ENCODE measurements at places on chromosomes 3 and 15. TPM values are rescaled to one million over a fixed set of nuclear protein-coding genes. Genes with fewer than 3 reads are reported as not detected.
A peak's percentile ranks its signal among the peaks of the same experiment; 100 is the strongest.

DNA sequence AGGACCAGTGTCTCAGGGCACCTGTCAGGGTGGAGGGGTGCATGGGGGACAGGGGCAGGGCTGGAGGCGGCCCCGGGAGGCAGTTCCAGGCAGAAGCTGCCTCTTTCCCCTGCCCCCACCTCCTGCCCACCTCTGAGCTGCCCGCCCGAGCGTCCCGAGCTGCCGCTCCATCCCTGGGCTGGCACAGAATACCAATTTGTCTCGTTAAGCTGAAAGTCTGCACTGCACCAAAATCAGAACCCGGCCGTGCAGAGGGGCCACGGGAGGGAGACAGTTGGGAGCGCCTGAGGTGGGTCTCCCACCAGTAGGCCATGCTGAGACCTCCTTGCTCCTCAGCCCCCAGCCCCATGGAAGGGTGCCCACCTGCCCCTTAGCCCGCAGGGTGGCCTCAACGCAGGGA, 1.3 kb upstream of the ATP2B2 start:
- no peak for DNase-seq

GRCh38 chr3:105793040-105793439, 75.8 kb downstream of the CBLB start:
- DNase-seq: no peak

- no peak for DNase-seq
These were observed 6.8 kb downstream of the SLC35A5 start for GRCh38 chr3:112568642-112569041.

GRCh38 chr3:26106228-26106627, 316.3 kb downstream of the OXSM start:
- no peak for DNase-seq

GRCh38 chr3:171435757-171436156, 24.4 kb downstream of the TNIK start:
- no peak for DNase-seq

GRCh38 chr3:171028779-171029232, 2.3 kb upstream of the SLC2A2 start:
- no peak for DNase-seq

GRCh38 chr15:77862651-77863104, 214.8 kb downstream of the TBC1D2B start:
- no peak for DNase-seq

DNA sequence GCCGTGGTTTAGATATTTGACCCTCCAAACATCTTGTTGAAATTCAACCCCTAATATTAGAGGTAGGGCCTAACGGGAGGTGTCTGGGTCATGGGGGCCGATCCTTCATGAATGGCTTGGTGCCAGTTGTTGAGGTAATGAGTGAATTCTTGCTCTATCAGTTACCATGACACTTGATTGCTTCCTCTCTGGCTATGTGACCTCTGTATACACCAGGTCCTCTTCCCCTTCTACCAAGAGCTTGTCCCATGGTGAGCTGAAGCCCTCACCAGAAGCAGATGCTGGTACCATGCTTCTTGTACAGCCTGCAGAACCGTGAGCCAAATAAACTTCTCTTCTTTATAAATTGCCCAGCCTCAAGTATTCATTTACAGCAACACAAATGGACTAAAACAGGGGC, 41.8 kb upstream of the TIPARP start:
- DNase-seq: no peak

GRCh38 chr3:136937851-136938250, 19.9 kb upstream of the IL20RB start:
- no peak for DNase-seq

DNA sequence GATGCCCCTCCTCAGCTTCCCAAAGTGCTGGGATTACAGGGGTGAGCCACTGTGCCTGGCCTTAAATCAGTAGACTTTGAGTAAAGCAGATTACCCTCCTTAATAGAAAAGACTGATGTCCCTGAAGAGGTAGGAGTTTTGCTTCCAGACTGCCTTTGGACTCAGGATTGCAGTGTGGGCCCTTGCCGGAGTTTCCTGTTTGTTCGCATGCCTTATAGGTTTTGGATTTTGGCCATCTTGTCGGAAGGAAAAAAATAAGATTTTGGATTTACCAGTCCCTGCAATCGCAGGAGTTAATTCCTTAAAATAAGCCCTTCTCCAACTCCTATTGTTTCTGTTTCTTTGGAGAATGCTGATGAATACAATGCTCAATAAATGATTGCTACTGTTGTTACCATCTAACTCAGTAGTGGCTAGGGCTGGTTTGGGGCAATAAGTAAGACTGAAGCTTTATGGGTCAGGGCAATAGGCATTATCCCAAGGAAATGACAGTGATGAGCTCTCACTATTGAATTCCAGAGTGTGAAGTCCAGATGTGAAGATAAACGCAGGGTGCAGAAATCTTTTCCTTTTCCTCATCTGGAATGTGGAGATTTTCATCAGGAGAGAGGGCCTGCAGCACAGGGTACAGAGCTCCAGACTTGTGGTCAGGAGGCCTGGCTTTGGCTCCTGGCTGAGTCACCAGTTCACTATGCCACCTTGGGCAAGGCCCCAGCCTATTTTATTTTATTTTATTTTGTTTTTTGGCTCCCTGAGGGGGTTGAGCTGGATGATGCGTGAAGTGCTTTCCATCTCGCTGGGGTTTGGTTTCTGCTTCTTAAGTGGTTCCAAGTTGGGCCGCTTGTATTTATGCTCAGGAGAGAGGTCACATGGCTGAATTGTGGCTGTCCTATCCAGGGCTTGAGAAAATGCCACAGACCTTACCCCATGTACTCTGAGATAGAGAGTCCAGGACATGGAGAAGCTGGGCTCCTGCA, 25.3 kb downstream of the FOXL2 start:
- peak; percentile 78 for DNase-seq

DNA sequence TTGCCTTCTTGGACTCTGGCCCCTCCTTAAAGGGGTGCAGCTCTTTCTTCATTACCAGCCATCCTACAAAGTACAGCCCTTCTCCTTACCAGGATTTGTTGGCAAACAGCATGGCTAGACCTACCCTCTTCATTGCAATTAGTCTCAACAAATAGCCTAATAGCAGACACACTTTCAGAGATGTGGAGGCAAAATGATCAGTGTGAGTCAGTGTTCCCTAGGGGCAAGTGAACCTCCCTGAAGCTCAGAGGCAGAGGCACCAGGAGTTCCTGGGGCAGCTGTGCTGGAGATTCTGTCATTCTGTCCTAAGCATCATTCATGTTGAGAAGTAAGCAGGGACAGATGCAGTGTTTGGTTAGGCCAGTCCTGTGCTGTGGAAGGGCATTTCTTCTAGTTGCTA, 14.6 kb upstream of the MECOM start:
- DNase-seq: no peak

GRCh38 chr3:159650726-159651125, 337.9 kb upstream of the IL12A start:
- no peak for DNase-seq

DNA sequence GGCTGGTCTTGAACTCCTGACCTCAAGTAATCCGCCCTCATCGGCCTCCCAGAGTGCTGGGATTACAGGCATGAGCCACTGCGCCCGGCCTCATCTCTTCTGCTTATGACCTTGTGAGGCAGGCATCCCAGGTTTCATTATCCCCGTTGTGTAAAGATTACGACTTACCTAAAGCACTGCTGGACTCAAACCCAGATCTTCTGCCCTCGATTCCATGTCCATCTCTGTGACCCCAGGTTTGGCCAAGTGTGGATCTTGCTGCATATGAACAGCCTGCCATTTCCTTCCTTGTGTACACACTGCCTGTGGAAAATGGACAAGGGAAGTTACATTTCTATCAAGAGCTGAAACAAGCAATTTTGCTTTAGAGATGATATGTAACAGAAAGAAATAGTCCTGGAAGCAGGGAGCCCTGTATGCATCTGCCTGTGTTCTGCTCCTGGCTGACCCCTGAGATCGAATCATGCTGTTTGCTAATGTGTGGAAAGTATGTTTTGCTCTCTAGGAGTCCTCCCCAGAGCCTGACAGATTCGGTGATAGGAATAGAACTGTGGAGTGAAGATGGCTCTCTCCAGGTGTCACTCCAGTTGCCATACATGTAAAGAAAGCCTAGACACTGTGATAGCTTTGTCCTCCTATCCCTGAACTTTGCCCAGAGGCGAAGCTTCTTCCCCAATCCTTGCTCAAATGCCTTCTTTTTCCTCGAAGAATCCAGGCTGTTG, 11.8 kb upstream of the LIPC start:
- no peak for DNase-seq

- DNase-seq: no peak
These were observed 87.4 kb downstream of the ITPR1 start for GRCh38 chr3:4580346-4581123.

DNA sequence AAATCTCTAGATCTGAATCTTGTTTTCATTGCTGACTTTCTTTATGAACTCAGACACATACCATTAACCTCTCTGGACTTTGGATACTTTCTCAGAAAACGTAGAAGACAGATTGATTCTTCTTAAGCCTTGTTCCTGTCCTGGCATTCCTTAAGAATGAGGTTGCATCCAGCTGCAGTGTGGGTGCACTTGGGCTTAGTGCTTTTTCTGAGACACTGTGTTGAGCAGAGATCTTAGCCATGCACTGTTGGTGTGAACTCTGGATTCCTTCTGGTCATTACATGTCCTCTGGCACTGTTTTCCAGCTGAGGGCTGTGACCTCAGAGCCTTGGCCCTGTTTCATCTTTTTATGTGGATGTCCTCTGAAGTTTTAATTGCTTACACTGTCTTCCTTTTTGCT, 428.3 kb downstream of the CNTN4 start:
- DNase-seq: no peak

SEMA5B gene
- not detected for total RNA-seq

DLL4 gene
- not detected for total RNA-seq

DPPA2 gene
- not detected for total RNA-seq

GXYLT2 gene
- 0.52 TPM for total RNA-seq

Measured in Calu3 (cell line).